ENCODE measurements at places on chromosomes 11 and 22. TPM values are rescaled to one million over a fixed set of nuclear protein-coding genes. Genes with fewer than 3 reads are reported as not detected.

DNA sequence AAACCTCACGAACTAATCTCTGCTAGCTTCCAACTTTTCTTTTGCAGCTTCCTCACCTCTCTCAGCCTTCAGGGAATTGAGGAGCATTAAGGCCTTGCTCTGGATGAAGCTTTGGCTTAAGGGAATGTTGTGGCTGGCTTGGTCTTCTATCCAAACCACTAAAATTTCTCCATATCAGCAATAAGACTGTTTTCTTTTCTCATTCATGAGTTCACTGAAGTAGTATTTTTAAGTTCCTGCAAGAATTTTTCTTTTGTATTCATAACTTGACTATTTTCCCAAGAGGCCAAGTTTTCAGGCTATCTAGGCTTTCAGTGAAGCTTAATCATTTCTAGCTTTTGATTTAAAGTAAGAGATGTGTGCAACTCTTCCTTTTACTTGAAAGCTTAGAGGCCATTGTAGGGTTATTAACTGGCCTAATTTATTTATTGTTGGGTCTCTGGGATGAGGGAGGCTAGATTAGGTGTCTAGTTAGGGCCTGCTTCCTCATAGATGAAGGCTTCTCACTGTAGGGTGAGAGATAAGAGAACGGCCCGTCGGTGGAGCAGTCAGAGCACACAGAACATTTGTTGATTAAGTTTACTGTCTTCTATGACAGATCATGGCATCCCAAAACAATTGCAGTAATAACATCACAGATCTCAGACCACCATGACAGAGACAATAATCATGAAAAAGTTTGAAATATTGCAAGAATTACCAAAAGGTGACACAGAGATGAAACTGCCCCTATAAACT is 33.2 kb downstream of the CSF2RB start:
- H3K27ac ChIP-seq, result no peak overlapping the region
- no peaks in the 10 kb centered on the region for H3K4me1 ChIP-seq
- H3K4me3 ChIP-seq, result no peak overlapping the region
- no peaks in the 10 kb centered on the region for H3K36me3 ChIP-seq

GRCh38 chr11:122163053-122163819 is 47.2 kb upstream of the BLID start:
- no peak overlapping the region for H3K27ac ChIP-seq
- no peaks in the 10 kb centered on the region for H3K4me1 ChIP-seq
- DNase-seq, result no peak
- no peaks in the 10 kb centered on the region for H3K36me3 ChIP-seq
- H3K27me3 ChIP-seq, result peaks cover 8% of the 10 kb centered on the region

Gene HTR3A
- not detected for total RNA-seq

Gene APOBEC3B
- 0.52 TPM for total RNA-seq

Gene SVIP
- 26.7 TPM for total RNA-seq

All from left ventricle myocardium inferior (tissue), 1 donor.